Frontal cortex (tissue), 4 donors: ENCODE measurements at places on chromosomes 1 and 21.

DNA sequence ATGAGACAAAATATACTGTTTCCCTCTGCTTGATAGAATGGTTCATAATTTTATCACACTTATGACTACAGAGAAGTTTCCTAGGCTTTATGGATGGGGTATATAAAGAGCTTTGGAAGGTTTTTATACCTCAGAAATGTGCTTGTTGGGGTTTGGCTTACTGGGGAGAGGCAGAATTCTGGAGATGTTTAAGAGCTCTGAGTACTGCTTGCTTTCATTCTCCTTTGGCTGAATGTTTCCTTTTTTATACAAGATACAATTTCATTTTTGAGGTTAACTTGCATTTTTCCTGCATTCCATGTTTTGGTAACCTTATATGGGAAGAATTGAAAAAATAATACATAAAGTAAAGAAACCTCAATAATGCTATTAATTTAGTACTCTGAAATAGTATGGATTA is 157.7 kb upstream of the COL11A1 start:
- DNase-seq: no peak

DNA sequence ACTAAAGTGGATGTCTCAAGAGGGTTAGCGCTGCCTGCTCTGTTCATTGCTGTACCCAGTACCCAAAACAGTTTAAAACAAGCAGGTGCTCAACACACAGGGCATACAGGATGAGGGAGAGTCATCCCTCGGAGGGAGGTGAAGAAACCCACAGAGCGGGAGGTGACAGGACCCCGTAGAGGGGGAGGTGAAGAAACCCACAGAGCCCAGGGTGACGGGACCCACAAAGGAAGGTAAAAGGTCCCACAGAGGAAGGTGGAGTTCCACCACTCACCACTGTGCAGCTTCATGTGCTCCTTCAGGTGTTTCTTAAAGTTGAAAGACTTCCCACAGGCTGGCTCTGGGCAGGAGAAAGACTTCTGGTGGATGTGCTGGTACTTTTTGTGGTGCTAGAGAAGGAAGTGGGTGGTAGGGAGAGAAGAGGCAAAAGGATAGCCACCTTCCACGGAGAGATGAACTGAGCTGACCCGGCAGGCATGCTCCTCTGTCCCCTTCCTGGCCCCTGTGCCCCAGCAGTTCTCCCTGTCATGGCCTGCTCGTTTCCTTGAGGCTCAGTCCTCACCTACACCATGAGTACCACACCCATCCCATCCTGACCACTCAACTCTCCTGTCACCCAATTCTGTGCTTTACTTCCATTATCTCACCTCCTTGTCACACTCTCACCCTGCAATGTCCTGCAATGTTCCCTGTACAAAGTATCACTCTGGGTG is 5.1 kb downstream of the ZNF692 start:
- no peak for DNase-seq

- no peak for DNase-seq
Observed at GRCh38 chr1:224262373-224263054, 67.5 kb downstream of the NVL start.

GRCh38 chr1:192474080-192474683 is 101.4 kb upstream of the RGS1 start:
- no peak for DNase-seq

DNA sequence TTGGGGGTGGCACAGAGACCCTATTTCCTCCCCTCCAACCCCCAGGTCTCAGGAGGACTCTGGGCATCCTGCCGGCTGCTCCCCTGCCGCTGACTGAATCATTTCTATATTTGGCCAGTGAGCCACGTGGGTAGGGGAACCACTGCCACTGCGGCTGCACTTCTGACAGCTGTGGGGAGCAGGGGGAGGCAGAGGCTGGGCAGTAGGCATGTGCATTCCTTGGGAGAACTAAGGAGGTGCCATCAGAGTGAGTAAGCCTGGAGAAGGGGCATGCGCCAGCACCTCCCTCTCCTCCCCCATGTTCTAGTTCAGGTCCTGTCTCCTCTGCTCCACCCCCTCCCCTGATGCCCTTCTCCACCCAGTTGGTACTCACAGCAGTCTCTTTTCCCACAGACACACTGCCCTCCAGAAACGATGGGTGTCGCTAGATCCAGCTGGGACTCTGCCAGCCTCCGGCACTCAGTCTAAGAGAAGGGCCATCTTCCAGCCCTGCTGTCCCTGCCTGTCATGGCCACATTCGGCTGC is 12.0 kb downstream of the PPFIA4 start:
- no peak for DNase-seq

- no peak for DNase-seq
Observed at GRCh38 chr21:22174746-22175145, 1176.5 kb downstream of the NCAM2 start.

DNA sequence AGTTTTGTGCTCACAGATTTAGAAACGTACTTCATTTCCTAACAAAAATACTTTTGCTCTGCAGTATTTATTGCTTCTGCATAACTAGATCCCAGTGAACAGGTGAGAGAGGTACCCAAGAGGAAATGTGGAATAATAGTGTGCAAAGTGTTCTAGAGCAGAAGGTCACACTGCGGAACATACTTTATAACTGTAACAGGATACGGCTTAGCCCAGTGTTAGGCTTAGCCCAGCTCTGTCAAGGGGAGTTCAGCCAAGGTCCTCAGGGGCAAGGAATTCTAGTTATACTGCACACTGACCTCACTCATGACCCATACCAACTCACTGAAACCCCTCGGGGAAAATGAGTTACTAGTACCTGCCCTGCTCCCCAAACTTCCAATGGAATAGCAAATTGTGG is 55.3 kb downstream of the PTPN14 start:
- DNase-seq: no peak

GRCh38 chr1:63073309-63074306 is 248.8 kb upstream of the FOXD3 start:
- peak; percentile 59 for DNase-seq
